ENCODE measurements at places on chromosomes 7 and 10.

- no peak for DNase-seq
These were observed 38.4 kb upstream of the IKZF1 start for GRCh38 chr7:50265968-50266634.

DNA sequence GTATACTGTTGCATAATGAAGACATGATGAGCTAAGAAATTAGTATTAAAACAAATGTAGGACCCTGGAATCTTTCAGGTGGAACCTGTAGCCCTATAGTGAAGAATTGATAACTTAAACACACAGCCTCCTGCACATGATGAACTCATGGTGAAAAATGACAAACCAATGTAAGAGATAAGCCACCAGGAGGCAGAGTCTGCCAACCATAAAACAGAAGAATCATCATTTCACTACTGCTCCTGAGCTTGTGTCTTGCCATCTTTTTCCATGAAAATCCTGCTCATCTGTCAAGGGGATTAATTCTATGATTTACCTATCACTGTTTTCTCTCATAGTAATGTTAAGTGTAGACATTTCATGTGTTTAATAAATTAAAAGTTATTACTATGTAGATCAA lies 363.9 kb downstream of the MALRD1 start:
- no peak for DNase-seq

DNA sequence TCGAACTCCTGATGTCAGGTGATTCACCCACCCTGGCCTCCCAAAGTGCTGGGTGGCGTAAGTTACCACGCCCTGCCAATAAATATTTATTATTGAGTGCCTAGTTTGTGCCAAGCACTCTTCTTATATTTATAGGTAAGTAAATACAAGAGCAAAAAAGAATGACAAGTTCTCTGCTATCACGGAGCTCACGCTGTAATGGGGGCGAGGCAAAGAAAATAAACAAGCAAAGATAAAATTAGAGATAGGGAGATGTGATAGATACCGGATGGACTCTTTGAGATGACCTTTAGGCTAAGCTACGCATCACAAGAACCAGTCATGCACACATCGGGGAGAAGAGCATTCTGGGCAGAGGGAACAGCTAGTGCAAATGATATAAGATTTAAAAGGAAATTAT lies 46.3 kb downstream of the GCC1 start:
- DNase-seq = no peak

DNA sequence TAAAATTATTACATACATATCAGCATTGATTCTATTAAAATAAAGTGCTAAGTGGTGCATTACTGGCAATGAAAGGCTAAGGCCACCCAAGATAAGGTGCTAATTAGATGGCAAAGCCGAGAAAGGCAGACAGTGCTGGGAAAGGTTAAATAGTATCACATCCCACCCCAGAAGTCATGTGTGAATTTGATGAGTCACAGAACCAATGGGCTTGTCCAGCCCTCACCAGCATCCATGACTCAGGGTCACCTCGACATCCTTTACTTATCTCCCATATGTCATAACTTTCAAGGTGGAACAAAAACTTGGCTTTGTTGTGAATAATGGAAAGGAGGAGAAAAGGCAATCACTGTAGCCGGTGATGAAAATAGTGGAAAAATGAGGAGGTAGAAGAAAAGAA lies 459.1 kb downstream of the PLXNA4 start:
- DNase-seq = no peak

GRCh38 chr7:145644426-145645134 lies 472.0 kb upstream of the CNTNAP2 start:
- DNase-seq = no peak

All from germinal center (tissue), 1 donor.